Activated T-cell treated with anti-CD3 and anti-CD28 coated beads for 24 hours (primary cell): ENCODE measurements at places on chromosomes 3 and 15.

DNA sequence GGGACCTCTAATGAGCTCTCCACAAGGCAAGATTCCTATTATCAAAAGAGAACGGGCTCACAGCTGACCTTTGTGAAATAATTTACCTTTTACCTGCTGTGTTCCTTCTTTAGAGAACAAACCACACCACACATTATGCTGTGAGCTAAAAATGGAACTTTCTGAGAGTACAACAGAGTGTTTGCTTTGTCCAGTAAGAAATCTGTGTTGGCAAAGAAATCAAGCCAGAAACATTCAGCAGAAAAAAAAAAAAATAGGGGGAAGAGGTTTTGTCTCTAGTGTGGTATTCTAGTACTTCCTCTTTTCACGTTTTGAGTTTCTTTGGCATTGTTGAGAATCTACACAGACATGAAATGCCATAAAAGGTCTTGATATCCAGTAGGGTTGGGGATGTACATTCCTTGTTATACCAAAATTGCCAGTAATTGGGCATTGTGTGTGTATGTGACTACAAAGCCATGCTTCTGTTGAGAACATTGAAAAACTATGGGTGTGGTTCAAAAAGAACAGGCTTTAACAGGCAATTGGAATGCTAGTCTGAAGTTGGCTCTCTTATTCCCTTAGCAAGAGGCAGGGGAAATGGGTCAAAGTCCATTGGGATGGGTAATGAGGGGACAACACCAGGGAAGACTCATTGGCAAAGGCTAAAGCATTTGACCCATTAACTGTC lies 273.5 kb downstream of the NEK10 start:
- DNase-seq: no peak

DNA sequence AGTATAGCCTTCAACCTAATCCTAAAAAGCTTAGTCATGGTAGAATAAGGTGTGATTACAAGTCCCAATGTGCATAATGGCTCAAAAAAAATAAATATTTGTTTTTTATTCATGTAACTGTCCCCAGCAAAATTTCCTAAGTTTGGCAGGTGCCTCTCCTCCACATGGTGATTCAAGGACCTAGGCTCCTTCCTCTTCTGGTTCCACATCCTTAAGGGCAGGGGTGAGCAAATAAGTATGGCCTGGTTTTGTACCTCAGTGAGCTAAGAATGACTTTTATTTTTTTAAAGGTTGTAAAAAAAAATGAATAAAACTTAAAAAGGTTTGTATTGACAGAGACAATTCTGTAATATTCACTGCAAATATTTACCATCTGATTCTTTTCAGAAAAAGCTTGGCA lies 343.5 kb upstream of the UBE2E2 start:
- DNase-seq: no peak

GRCh38 chr3:184687363-184688015 lies 24.4 kb downstream of the MAGEF1 start:
- no peak for DNase-seq

DNA sequence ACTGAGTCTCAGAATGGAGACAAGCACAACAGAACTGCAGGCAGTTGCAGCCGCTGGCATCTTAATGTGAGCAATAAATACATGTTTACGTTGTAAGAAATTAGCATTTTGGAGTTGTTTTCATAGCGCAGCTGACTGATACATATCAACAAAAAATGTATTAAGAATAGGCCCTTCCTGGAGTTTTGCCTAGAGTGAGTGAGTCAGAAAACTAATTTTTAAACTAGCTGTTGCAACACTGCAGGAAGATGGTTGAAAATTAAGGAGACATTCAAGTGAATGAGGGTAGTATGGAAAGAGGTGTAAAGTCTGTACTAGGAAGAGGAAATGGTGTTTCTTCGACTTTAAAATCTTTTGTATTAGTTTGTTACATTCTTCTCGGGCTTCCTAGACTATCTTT lies 39.6 kb upstream of the TIMP4 start:
- no peak for DNase-seq

DNA sequence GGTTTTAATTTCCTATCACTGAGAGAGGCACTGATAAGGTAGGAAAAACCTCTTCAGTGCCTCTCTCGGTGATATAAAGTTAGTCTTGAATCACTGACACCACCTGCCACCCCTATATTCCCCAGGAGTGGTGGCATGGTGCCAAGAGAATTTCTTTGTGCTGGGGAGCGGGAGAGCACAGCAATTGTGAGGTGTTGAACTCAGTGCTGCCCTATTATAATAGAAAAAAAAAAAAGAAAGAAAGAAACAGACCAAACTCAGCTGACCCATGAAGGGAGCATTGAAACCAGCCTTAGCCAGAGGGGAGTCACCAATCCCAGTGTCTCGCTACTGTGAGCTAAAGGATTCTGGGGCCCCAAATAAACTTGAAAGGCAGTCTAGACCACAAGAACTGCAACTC lies 201.4 kb upstream of the STT3B start:
- DNase-seq: no peak

- DNase-seq: no peak
These were observed 80.5 kb downstream of the SNRK start for GRCh38 chr3:43366885-43367284.

DNA sequence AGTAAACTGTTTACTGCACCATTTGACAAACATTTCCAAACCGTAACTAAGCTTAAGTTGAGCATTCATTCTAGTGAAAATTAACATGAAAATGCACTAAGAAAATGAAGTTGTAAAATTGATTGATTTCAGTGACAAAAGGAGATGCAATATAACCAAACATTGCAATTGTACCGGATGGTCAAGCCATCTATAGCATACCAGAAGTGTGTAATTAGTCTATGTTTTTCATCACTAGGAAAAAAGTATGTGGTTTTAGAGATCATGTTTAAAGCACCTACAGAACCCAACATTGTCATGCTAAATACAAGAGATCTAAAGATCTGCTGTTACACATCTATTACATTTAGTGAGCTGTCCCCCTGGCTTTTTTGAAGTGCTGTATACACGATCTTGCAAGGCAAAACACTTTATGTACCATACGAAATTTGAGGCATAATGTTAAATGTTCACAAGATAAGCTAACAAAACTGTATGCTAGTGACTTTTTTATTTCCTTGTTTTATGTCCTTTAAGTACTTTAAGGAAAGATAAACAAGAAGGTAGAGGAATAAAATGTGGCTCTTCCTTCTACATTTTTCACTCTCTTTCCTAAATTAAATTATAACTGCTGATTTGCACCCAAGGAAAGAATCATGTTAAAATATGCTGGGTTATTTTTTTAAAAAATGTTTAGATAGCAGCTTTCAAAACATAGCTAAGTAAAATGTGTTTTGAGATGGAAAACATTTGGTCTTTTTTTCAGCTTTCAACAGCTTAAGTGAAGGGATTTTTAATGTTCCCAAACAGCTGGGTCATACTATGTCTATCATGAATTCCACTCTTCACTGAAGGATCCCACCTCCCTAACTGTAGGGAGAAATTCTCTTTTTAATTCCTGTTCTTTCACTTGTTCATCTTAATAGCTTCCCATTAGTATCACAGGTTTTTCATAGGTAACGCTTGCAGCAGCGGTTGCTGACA lies 498.0 kb downstream of the MECOM start:
- DNase-seq: no peak

DNA sequence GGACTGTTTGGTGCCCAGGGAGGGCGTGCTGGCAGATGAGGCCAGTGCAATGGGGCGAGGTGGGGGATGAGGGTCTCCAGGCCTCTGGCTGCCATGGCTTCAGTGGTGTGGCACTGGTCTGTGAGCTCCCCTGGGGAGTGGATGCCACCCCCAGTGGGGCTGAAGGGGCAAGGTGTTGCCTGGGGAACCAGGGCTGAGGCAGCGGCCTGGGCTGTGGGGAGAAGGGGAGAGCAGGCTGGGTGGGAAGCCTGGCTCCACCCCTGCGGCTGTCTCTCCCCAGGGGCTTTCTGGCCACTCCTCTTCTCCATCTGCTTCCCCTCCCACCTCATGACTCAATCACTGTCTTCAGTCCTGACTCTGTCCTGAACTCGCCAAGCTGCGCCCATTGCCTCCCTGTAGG lies 88.4 kb upstream of the TLE3 start:
- no peak for DNase-seq

GRCh38 chr15:37246065-37246464 lies 145.7 kb upstream of the MEIS2 start:
- DNase-seq: no peak

- DNase-seq: no peak
These were observed 7.0 kb downstream of the DLEC1 start for GRCh38 chr3:38046027-38046426.
